WTC11 (cell line): ENCODE measurements at places on chromosomes 6 and 20.

GRCh38 chr6:38018755-38019165 lies 199.2 kb downstream of the ZFAND3 start:
- DNase-seq: no peak

DNA sequence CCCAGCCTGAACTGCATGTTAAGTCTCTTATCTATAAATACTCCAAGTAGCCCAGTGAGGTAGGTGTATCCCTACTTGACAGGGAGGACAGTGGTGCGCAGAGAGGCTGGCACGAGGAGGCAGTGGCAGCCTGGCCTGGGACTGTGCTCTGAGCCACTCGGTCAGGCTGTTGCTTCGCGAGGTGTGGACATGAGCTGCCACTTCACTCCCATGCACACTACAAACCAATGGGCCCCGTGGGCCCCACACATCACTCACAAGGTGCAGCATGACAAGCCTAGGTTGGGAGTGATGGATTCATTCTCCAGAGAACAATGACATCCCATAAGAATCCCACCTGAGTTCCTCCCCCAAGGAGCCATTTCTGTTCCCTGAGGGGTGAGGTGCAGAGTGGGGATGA lies 54.9 kb downstream of the TMEM242 start:
- DNase-seq: no peak

GRCh38 chr6:104558746-104559145 lies 301.0 kb downstream of the HACE1 start:
- DNase-seq: no peak

GRCh38 chr20:3244613-3245012 lies 5.6 kb upstream of the SLC4A11 start:
- no peak for DNase-seq

GRCh38 chr6:144305985-144306384 lies 20.9 kb downstream of the UTRN start:
- no peak for DNase-seq

DNA sequence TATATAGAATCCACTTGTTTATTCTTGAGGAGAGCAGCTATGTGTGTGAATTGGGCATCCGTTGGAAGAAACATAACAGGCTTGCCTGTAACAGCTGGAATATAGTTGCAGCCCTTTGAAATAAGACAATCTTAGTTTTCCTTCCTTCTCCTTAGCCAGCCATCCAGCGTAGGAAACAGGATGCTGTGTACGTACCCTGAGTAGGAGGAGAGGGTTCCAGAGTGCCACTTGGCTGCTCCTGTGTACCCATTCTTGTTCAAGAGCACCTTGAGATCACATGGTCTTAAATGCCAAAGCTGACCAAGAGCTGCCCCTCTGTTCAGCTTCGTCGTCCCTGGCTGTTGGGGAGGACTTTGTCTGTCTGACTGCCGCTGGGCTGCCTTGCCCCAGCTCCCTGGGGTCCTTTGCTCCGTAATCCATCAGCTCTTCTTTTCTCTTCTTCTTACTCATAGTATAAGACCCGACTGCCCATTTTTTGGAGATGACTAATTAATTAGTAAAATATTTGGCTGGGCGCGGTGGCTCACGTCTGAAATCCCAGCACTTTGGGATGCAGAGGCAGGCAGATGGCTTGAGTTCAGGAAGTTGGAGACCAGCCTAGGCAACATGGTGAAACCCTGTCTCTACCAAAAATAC lies 49.0 kb downstream of the RREB1 start:
- DNase-seq: no peak

- no peak for DNase-seq
These were observed 25.1 kb downstream of the GLP1R start for GRCh38 chr6:39073471-39074355.
